Hematopoietic multipotent progenitor cell treated with erythropoietin and hydrocortisone succinate and interleukin-3 and kit ligand, for 17 days (in vitro differentiated cells): ENCODE measurements at places on chromosomes 16 and 17.

- no peak for DNase-seq
Observed at GRCh38 chr17:76654408-76654807, 10.9 kb upstream of the ST6GALNAC1 start.

DNA sequence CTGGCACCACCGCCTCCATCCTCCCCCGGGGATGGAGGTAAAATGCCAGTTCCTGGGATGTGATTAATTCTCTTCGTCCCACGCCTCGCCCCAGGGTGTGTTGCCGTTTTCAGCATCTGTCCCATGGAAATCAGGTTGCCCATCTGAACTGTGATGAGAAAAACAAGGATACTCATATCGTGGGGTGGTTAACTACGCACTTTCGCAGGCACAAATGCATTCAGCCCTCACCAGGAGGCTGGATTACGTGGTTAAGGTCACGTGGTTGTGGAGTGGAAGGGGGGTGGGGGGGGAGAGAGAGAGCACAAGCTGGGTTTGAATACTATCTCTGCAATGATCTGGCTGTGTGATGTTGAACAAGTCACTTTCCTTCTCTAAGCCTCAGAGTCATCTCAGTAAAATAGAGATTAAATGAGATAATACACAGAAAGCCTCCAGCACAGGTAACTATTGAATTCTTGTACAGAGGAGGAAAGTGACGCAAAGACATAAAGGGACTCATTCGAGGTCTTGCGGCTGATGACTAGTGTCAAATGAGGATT, 74.7 kb downstream of the BMERB1 start:
- no peak for DNase-seq

DNA sequence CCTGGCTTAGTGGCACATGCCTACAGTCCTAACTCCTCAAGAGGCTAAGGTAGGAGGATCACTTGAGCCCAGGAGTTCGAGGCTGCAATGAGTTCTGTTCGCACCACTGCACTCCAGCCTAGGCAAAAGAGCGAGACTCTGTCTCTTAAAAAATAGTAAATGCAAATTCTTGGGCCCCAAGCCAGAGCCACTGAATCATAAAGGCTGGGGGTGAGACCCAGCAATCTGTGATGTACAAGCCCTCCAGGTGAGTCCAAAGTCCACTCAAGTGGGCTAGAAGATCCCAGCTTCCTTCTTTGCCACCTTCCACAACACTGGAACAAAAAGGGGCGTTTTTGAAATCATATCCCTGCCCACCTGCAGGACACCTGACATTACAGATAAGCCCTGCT, 16.9 kb downstream of the TRIM25 start:
- no peak for DNase-seq

DNA sequence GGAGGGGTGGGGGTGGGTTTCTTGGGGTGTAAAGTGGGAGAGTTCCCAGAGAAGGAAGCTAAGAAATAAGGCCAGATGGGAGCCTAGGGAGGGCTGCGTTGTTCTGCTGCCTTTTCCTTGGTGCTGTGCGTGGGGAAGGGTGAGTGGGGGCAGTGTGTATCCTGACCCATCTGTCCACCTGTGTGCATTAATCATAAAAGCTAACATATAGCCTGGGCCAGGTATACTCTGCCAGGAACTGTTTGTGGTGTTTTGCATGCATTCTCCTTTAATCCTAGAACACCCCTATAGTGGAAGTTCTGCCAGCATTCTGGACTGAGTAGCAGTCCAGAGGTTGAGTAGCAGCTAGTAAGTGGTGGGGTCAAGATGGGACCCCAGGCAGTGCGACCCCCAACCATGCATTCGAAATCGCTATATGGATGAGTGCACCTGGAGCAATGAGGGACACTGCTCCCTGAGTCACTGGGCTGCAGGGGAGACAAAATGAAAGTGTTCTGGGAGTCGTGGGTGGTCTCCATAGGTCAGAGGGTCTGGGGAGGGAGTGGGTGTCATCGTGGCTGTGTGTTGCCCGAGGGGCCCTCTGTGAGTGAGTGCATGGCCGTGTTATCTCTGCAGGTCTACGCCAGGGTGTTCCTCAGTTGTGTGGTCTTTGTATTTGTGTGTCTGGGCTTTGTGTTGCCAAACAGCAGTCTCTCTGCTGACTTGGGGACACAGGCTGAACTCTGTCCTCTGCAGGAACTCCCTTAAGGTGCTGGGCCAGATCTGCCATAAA, 1.3 kb downstream of the ERBB2 start:
- DNase-seq: no peak

DNA sequence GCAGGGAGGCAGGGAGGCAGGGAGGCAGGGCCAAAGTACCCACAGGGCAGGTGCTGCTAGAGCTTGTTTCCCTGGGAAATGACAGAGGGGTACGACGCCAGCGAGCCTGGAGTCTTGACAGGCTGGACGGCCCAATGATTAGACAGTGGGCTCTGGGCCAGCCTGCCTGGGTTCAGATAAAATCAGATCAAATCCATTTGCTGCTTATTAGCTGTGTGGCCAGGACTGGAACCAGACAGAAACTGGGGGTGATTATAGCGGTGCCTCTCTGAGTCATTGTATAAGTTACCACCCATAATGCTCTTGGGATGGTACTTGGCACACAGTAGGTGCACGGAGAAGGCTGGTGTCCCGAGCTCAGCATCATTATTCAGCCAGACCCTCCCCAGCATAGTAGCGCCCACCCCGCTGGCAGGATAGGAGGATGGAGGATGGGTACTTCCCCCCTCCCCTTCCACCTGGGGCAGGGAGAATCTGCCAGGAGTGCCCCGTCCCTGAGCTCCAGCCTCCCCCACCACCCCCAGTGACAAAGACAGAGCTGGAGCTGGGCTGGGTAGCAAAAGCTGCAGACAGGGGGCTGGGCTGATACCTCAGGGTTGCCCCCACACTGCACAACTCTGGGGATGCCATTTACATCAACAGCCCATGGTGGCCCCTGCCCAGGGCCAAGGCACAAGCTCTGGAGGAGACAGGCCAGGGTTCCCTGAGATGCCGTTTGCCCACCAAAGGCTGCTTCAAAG, 77.6 kb upstream of the TNRC6C start:
- no peak for DNase-seq

DNA sequence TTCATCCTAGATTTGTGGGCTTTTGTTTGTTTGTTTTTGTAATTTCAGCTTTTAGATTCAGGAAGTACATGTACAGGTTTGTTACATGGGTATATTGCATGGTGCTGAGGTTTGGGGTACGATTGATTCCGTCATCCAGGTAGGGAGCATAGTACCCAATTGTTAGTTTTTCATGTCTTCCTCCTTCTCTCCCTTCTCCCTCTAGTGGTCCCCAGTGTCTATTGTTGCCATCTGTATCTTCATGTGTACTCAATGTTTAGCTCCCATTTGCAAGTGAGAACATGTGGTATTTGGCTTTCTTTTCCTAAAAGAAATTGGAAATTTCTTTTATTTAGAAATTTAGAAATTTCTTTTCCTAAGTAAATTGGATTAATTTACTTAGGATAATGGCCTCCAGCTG, 37.1 kb upstream of the BCAS3 start:
- no peak for DNase-seq
